ENCODE measurements at places on chromosomes 5 and 9.

DNA sequence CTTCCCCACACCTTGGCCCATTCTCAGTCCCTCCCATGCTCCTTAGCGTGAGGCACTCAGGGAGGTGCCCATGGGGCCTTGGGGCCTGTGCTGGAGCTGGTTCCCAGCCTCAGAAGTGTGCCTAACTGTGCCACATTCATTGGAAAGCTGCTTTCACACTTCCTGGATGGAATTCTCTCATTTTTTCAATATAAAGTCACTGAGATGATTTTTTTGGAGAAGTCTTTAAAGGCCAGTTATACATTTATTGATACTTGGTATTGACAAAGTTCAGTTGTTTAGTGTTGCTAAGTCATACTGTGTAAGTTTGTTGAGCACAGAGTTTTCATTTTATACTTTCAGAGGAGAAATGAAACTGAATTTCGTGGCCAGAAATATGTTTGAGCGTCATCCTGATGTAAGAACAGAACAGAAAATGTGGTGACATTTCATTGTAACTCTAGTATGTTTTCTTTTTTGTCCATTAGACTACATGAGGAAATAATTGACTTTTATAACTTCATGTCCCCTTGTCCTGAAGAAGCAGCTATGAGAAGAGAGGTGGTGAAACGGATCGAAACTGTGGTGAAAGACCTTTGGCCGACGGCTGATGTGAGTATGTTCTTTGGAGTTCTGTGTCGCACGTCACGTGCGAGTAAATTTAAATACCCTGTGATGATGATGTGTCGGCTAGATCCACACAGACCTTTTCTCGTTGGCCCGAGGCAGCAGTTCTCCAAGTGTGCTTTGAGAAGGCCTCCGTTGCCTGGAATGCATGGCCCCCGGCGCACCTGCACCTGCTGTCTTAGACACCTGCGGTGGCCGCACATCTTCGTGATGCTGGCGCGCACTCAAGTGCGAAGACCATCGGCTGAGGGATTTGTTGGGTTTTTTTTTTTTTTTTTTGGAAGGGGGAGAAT, 24.1 kb downstream of the TENT4A start:
- DNase-seq: no peak

GRCh38 chr9:37141015-37141414, 20.6 kb downstream of the ZCCHC7 start:
- DNase-seq: no peak

DNA sequence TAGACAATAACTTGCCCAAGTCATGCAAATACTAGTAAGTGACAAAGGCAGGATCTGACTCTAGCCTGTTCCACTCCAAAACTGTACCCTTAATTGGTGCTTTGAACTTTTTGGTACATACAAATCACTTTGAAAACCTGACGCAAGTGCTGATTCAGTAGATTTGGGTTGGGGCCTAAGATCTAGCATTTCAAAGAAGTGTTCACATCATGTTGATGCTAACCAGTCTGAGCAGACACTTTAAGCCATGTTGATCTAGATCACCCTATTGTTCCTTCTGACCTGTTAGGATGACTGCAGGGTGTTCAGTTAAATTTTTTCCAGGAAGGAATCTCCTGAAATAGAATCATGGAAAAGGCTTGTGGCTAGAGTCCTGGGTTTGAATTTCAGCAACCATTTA, 57.7 kb upstream of the CPEB4 start:
- no peak for DNase-seq

DNA sequence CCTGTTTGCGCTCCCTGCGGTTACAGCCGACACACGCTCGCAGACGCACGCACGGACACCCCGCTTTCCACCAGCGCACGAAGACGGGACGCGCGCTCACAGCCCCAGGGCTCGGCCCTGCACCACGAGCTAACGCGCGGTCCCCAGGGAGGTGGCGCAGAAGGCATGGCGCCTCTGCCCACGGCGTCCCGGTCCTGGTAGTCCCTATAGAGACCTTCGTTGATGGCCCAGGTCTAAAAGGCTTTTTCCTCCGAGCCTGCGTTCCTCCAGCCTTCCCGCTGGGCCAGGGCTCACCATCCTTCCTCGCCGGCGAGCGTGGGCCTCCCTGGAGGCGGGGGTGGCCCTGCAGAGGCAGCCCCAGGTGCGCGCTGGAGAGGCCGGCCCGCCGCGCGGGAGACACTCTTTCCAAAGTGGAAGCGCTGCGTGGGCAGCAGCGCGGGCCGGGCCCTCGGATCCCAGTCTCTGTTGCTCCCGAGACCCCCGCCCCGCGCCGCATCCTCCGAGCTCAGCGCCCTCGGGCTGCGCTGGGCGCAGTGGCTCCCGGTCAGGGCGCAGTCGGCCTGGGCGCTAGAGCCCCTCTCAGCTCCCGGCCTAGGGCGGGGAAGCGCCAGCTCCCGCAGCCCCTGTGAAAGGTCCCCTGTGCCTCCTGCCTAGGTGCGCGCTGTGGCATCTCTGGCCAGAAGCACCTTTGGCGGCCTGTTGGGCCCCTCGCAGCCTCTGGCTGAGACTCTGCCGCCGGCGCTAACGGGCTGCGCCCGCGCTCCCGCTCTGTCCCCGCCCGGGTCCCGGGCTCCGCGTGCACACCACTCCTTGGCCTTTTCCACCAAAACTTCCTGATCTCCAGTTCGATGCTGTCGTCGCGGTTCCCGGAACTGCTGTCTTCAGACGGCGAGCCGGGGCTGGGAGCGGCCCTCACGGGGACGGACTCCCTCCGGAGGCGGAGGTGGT, 31.9 kb upstream of the FANCC start:
- no peak for DNase-seq

- DNase-seq: no peak
These were observed 26.2 kb downstream of the IRF1 start for GRCh38 chr5:132464156-132464939.

GRCh38 chr9:121325387-121325786, 44.7 kb downstream of the STOM start:
- no peak for DNase-seq

DNA sequence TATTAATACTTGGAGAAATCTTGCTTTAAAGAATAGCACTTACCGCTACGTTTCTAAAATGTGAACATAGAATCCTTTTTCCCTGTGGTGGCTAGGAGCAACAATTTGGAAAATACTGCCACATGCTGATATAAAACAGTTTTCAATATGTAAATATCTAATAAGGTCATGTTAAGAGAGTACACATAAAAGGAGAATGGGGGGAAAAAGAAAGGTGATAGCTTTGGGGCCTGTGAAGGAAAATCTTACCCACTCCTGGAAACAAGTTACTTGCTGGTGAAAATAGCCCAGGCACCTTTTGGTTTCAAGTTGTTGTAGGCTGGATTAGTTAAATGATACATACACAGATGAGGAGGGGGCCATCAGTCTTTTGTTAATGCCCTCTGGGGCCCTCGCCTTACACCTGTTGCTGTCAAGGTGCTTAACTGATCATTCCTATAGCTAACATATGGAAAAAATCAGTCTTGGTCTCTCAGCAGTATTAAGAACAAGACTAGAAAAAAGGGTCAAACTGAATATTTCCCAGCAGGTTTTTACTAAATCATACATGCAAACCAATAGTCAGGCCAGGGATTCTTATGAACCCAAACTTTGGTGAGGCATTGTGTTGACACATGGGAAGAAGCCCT, 24.1 kb downstream of the FYB1 start:
- DNase-seq: no peak

- no peak for DNase-seq
These were observed 169.2 kb upstream of the GAS1 start for GRCh38 chr9:87116492-87116891.

DNA sequence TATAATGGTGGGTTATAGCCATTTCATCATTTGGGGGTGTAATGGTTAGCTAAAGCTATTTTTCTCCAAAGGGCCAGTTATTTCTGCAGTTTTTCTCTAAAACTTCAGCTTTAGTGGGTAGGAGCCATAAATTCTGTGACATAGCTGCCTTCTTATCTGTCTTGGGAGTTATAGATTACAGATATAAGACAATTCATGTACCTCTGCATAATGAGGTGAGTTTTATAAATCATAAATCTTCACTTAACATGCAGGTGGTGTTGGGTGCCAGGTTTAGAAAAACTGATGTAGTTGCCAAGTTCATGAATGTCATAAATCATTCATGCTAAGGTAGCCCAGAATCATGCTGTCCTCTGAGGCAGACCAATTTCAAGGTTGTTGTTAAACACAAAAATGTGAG, 10.0 kb upstream of the HSPA9 start:
- DNase-seq: no peak

DNA sequence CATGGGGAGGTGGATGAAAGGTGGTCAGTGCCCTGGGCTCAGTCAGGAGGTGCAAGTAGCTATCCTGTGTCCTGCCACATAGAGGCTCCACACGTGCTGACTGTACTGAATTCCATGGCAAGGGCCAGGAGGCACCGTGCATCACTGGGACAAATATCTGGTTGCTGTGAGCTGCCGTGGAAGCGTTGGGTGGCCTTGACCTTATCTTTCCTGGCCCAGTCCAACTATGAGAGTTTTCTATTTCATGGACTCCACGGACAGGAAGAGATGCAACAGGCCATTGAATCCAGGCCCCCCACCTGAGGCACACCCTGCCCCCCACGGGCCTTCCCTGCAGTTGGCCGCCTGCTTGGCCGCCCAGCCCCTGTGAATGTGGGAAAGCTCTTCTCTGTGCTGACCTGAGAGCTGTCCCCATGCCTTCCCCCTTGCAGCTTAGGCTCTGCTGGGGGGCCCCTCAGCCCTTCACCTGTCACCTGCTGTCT, 1.7 kb downstream of the GRHPR start:
- DNase-seq: no peak

- no peak for DNase-seq
These were observed 57.2 kb downstream of the MEF2C start for GRCh38 chr5:88825584-88826315.

DNA sequence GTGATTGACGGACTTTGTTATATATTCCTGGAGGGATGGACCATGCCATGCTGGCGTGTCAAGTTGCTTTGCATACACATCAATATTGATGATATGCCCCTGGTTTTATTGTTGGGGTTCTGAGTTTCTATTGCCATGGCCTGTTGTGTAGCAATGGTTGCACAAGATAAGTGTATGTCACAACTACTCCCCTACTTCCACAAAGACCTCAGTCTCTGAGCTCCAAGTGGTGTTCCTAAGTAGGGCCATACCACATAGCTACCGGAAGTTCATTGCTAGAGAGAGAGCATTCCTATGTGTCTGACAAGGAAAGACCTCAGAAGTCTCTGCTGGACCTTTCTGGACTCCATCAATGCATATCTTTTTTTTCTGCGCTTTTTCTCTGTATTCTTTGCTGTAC, 19.8 kb downstream of the TXNDC8 start:
- no peak for DNase-seq

DNA sequence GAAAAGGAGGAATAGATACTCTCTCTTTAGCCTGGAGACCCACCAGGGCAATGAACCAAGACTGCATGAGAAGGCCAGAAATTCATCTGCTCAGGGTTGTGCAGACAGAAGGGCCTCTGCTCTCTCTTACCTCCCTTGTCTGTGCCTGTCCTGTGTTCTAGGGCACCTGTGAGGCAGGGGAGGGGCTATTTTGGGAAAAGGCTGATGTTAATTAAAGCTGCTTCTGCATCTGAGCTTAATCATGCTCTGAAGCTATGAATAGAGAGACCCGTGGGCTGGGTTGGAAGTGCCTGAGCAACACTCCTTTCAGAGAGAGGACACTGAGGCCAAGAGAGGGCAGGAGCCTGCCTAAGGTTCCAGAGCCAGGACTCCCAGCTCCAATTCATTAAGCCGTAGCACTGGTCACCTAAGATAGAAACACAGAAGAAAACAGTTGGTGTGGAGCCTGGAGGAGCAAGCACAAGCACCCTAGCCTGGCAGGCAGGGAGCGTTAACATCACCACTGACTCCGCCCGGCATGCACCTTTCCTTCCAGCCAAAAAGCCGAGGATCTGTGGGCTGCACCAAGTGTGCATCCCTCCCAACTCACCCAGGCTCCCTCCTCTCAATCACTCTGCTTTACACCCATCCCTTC, 31.4 kb upstream of the STING1 start:
- no peak for DNase-seq

DNA sequence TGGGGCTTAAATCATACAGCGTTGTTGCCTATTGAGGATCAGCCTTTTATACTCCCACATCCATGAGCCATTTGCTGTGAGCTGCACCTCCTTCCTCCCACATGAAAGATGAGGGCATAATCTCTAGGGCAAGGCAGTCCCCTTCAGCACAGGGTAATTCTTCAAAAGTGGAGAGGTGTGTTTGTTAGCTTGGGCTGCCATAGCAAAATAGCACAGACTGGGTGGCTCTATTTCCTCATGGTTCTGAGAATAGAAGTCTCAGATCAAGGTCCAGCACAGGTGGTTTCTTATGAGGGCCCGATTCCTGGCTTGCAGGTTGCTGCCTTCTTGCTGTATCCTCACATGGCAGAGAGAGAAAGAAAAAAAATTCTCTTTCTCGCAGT, 121.8 kb upstream of the SLC12A2 start:
- no peak for DNase-seq

DNA sequence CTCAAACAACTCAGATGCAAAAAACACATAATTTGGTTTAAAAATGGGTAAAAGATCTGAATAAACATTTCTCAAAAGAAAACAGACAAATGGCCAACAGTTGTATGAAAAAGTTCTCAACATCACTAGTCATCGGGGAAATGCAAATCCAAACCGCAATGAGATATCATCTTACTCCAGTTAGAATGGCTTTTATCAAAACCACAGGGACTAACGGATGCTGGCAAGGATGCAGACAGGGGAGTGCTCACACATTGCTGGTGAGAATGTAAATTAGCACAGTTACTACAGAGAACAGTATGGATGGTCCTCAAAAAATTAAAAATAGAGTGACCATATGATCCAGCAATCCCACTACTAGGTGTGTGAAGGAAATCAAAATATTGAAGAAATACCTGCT, 589.1 kb upstream of the ADAMTS16 start:
- DNase-seq: no peak

- DNase-seq: no peak
These were observed 132.2 kb downstream of the SCAMP1 start for GRCh38 chr5:78492650-78493049.

DNA sequence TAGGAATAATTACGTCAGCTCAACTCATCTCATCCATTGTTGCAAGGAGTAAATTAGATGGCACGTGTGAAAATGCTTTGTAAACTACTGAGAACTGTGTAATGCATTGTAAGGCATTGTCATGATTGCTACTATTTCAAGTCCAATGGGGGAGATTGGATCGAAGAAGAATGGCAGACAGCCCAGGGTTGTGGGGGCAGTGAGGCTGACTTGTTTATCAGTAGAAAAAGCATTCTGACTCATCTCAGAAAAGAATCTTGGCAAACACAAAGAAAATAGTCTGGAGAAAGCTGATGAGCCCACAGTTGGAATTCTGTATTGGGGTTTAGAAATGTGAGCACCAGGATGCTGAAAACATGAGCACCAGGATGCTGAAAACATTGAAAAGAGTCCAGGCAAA, 28.0 kb upstream of the DAP start:
- no peak for DNase-seq

- DNase-seq: no peak
These were observed at the start of gene TNFSF15 for GRCh38 chr9:114805670-114806525. TNFSF15 (minus strand) TSS chr9:114806039; CDS start chr9:114806012, 27 bp downstream.

GRCh38 chr5:1967736-1968135, 85.0 kb upstream of the IRX4 start:
- no peak for DNase-seq

All from left renal pelvis (tissue), 4 donors.